ENCODE measurements at places on chromosomes 7 and 10.

DNA sequence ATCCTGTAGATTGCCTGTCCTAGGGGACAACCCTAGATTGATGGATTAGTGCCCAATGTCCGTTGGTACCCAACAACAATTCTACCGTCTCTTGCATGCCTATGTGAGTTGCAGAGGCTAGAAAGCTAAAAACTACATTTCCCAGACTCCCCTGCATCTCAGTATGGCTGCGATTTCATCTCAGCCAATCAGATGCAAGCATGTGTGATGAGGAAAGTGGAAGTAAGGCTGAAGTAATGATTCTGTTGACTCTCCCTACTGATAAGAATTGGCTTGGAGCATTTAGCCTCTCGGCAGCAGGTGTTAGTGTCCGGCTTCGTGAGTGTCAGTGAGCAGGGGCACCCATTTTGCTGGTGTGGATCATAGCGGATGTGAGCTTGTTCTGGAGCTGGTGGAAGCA, 171.9 kb downstream of the FGFR2 start:
- DNase-seq, result no peak

DNA sequence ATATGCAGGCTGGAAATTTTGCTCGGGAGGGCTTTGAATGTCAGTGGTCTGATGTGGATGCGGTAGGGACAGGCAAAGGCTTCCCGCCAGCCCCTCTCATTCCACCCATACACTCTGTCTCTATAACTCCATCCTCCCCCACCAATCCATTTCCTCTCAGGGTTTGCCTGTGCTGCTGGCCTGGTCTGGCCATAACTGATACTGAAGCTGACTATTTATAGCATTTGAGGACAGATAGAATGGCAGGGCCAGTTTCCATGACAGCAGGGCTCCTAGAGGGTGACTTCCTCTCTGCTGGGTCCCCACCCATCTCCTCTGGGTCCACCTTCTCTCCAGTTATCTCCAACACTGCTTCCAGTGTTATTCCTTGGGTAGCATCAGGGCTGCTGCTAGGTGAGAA, 6.6 kb upstream of the PDLIM1 start:
- DNase-seq, result peak; percentile 44

- peak; percentile 66 for DNase-seq
Observed at GRCh38 chr10:70405037-70405824, 1.3 kb downstream of the EIF4EBP2 start.

- DNase-seq, result no peak
Observed at GRCh38 chr10:94617389-94617944, 66.1 kb upstream of the CYP2C18 start.

DNA sequence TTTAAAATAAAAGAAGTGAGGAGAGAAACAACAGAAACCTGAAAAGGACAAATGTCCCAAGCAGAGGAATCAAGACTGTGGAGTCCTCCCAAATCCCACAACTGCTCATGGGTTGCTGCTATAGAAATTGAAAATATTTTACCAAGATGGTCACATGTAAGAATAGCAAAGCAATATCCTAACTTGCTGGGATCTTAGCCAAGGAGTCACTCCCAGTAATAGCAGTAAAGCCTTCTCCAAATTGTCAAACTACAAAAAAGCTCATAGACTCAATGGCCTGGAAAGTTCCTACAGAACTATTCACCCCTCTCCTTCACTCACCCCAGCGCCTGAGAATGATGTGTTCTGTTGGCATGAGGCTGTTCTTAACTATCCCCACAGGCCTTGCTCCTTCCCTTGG, 186.5 kb downstream of the ELMO1 start:
- DNase-seq, result no peak

GRCh38 chr7:79730971-79731370, 277.5 kb upstream of the MAGI2 start:
- no peak for DNase-seq

GRCh38 chr7:44177570-44178131, 11.6 kb downstream of the GCK start:
- DNase-seq, result no peak

- DNase-seq, result no peak
Observed at GRCh38 chr7:25727446-25727845, 424.6 kb upstream of the NFE2L3 start.

DNA sequence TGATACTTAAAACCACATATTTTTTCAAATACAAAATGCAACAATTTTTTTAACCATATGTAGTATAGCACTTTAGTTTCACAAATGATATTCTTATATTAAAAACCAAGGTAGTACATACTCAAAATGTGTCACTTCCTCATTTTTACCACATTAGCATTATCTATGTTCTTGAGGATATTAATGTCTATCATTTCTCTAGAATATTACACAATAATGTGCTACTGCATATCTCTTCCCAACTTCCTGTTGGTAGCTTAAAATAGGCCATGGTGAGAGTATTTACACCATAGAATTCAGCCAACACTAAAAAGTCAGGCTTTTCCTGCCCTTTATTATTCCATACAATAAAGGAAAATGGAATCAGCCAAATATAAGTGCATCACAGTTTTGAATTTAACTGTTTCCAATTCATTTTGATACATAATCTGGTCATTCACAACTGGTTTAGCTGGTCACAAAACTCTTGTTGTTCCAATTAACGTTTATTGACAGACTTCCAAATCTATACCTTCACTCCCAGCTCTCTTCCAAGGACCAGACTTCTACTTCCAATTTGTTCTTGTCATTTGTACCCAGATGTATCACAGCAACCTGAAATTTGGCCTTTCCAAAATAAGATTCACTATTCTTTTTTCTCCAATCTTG, 20.0 kb upstream of the LRRC17 start:
- no peak for DNase-seq

DNA sequence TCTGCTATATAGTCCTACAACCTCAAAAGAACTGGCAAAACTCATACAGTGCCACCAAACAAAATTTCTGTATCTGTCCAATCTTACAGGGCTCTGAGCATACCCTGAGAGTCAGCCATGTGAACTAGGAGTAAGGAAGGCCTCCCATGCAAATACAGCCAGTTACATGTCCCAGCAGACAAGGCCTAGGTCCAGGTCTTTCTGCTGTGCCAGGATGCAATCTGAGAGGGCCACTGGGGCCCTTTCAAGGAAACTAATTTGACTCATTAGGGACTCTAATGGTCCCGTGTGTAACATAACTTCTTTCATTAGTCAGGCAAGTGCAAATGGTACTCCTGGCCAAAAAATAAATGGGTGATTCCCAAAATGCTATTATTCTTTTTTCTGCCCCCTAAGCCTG, 17.9 kb upstream of the HIBADH start:
- DNase-seq, result no peak

GRCh38 chr7:47826754-47827153, 121.5 kb downstream of the PKD1L1 start:
- no peak for DNase-seq

DNA sequence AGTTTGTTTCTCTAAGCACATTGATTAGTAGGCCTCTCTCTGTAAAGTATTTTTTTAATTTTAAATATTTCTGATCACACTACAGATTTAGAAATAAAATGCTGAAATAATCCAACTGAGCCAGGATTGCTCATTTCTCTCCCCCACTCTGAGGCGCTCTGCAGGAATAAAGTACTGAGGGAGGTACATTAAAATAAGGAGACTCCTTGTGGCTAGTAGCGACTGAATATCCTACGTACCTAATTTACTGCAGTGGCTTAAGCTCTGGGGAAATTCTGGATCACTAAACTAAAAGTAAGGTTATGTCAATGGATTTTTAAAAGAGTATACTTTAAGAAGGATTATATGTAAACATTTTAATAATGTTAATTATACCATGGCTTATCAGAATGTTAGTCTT, 75.2 kb downstream of the RTKN2 start:
- DNase-seq, result no peak

DNA sequence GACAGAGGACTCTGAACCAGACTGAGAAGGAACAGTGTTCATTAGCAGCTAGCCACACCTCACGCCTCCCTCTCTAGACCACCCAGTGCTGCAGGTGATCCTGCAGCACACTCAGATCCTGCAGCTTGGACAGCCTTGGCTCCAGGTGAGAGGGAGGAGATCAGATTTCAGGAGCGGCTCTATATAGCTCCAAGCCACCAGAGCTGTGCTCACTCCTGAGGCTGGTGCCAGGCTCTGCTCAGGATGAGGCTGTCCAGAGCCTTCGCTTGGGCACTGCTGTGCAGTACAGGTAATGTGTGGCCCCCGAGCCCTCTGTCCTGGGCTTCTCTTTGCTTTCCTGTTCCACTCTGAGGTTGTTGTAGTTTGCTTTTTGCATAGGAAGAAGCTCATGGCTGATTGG, 42.4 kb downstream of the C10orf120 start:
- no peak for DNase-seq

DNA sequence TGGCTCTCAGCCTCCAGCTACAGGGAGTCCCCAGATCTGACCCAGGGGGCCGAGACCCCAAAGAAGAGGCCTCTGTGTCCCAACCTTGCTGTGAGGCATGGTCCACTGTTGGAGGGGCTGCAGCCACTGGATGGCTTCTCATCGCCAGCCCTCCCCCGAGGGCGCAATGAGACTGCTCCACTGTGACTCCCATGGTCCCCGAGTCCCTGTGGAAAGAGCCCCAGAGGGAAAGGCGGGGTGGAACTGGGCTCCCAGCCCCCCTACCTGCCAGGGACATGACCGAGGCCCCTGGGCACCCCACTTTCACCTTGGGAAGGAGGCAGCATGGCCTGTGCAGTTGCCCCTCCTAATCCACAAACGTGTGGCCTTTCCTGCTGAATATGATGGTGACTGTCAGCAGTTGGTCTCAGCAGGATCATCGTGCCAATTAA, 33.5 kb upstream of the RET start:
- DNase-seq, result no peak

GRCh38 chr7:155369766-155370165, 72.1 kb downstream of the INSIG1 start:
- DNase-seq, result no peak

DNA sequence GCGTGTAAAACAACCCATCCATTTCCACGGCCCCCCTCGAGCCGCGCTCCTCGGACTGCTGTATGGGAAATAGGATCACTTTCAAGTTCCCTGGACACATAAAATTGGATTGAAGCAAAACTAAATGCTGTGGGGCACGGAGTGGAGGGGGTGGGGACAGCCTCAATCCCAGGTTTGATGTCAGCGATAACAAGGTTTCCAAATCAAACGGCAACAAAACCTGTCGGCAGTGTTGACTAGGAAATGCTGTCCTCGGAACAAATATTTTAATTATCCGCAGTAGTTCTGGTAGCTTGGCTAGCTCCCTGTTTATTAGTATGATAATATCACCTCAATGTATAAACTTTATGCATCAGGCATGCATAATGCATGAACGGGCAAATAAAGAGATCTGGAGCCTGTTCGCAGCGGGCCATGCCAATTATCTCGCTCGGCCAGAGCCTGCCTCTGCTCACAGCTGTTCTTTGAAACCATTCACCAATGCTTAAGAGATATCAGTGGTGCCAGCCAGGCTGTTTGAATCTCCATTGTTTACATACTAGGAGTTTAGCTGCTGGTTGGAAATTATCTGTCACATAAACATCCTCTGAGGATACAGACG, 161.1 kb downstream of the PAXIP1 start:
- no peak for DNase-seq

DNA sequence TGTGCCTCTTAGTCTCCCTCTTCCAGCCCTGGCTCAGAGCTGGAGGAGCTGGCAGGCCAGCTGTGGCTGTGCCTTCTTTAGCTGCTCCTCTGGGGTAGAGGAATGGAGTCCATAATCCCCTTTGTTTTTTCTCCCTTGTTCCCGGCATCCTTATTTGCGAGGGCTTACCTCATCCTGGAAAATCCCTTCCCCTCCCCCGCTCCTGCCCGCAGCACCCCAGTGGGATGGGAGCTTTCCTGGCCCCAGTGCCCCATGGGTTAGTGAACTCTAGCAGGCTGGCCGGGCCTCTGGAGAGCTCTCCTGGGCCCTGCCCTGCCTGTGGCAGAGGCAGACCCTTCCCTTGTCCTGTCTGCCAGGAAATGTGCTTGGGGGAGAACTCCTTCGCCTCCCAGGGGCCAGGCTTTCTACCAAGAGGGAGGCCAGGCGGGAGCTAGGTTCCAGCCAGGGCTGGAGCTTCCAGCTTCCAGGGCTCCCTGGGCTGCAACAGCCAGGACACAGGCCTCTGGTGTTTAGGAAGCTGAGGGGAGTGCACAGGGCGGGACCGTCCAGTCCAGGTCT, 16.5 kb upstream of the TRIM8 start:
- no peak for DNase-seq

- DNase-seq, result no peak
Observed at GRCh38 chr7:87935384-87935706, 1.3 kb downstream of the ADAM22 start.

DNA sequence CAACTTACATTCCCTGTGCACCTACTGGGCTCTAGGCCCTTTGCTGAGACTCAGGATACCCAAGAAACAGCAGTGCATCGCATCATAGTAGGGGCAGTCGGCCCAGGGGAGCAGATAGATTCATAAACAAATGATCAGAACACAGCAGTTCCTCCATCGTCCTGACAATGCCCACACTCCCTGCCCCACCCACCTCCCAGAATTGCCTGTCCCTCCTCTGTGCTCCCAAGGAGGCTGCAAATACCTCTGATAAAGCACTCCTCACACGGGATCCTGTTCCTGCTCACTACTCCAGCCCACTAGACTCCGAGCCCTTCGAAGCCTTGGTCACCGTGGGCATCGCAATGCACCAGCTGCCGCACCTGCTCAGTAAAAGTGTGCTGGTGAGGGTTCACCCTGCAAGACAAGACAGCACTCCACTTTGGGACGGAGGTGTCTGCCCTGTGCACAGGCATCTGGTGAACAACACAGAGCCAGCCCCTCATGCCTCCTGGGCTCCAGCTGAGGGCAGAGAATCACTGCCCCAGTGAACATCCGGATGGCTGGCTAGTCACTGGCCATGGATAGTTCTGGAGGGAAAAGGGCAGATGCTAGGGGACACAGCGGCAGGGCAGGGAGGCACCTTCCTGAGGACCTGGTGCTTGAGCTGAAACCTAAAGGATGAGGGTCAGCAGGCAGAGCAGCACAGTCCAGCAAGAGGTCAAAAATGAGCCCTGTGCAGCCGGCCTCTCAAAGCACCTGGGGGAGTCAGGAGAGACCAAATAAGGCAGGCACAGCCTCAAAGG, 60.7 kb downstream of the TNS3 start:
- DNase-seq, result no peak

- DNase-seq, result peak; percentile 56
Observed at GRCh38 chr7:23346316-23346715, 47.2 kb downstream of the MALSU1 start.

- DNase-seq, result peak; percentile 65
Observed at GRCh38 chr10:119309423-119309770, 102.0 kb downstream of the GRK5 start.

GRCh38 chr10:126137562-126138221, 241.3 kb downstream of the FANK1 start:
- DNase-seq, result no peak

DNA sequence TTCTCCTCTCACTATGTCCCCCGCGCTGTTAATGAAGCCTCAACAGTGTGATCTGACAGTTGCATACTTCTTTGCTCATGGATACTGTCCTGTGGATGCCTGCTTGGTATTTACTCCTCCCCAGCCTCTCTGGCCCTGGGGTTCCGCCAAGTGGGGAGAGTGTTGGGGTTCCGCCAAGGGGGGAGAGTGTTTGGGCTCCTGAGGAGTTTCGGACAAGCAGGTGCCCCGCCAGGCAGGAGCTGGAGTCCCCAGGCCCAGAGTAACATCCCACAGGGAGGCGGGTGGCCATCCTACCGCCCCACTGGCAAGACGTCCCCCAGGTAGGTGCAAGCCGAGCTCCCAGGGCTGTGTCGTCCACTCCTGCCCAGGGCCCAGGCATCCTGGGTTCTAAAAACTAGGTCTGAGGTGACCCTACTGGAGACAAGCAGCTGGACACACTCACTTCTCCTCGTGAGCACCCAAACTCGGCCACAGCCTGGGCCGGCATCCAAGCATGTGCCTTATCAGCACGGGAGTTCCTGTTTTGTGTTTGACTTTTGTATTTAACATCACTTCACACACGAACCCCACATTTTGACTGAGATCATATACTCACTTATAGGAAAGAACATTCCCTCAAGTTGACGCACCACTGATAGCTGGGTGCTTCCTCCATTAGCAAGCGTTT, 34.2 kb downstream of the CAMK2B start:
- no peak for DNase-seq
